ENCODE measurements at places on chromosomes 4 and X. TPM values are rescaled to one million over a fixed set of nuclear protein-coding genes. Genes with fewer than 3 reads are reported as not detected.
A peak's percentile ranks its signal among the peaks of the same experiment; 100 is the strongest.

DNA sequence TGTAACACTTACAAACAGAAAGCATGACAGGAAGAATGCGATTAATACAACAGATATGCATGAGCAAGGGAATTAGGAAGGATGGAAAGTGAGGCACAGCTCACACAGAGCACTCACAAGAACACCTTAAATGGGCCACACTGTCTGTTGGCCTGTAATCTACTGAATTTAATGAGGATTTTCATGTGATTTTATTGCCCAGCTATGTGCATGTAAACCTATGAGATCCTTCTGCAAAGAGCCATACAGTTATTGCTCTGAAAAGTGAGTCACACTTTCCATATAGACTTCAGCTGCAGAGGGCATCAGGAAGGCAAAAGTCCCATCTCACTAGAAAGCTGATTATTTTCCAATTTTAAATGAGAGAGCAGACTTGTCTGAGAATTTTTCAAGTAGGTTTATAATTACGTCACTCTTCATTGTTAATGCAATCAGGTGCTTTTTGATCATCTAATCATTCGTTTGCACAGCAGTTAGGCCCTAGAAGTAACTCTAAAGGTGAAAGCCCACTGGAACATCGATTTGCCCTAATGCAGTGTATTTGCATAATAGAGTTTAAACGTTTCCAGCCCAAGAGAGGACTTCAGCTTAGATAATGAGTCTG lies 832.7 kb upstream of the INTU start:
- no peaks in the 10 kb centered on the region for H3K36me3 ChIP-seq
- no peak overlapping the region for H3K27ac ChIP-seq
- H3K27me3 ChIP-seq: no peaks in the 10 kb centered on the region

DNA sequence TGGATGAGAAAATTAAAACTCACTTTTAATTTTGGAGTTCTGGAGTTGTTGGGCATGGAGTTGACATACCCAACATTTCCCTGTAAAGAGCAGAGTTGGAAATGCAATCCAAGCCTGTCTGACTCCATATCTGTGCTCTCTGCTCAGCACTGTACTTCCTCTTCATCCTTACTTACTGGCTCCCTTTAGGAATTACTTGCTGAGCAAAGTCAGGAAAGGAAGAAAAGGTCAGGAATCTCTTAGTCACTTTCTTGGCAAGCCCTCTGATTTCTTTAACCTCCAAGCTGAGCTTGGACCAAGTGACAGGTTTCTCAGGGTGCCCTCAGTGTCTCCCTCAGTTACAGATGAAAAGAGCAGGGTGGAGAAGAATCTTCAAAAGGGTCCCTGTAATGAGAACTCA lies 501.5 kb downstream of the ZIC3 start:
- no peaks in the 10 kb centered on the region for H3K27me3 ChIP-seq
- H3K27ac ChIP-seq: no peak overlapping the region
- no peak for DNase-seq

- H3K27me3 ChIP-seq: no peaks in the 10 kb centered on the region
- no peaks in the 10 kb centered on the region for H3K36me3 ChIP-seq
- DNase-seq: peak; percentile 43
Measured at GRCh38 chr4:36285784-36286480, 4.5 kb downstream of the DTHD1 start.

DNA sequence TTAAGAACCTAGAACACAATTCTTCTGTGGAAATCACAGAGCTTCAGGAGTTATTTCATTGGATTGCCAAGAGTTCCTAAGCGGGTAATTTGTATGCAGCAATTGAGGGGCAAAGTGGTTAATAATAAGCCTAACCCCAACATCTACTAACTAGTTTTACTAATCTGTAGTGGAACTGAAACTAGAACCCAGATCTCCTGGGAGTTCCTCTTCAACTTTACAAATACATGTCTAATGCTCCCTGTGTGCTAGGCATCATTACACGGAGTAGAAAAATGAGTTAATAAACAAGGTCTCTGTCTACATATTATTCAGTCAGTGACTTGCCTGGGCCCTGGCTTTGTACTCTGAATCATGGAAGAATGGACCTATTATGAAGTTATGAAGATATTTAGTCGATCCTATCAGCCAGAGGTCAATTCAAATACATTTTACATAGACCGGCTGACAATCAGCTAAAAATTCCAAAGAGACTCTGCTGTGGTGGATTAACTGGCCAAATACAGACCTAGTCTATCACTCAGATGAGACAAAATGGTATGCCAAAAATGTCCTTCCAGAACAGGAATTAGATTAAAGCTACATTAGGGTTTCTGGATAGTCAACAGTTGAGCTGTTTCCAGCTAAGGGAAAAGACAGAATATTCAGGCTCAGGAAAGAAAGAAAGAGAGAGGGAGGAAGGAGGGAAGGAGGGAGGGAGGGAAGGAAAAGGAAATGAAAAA lies 326.0 kb downstream of the FBXW7 start:
- H3K4me3 ChIP-seq: no peak overlapping the region
- no peak overlapping the region for H3K27ac ChIP-seq
- no peaks in the 10 kb centered on the region for H3K4me1 ChIP-seq
- H3K27me3 ChIP-seq: no peaks in the 10 kb centered on the region

DNA sequence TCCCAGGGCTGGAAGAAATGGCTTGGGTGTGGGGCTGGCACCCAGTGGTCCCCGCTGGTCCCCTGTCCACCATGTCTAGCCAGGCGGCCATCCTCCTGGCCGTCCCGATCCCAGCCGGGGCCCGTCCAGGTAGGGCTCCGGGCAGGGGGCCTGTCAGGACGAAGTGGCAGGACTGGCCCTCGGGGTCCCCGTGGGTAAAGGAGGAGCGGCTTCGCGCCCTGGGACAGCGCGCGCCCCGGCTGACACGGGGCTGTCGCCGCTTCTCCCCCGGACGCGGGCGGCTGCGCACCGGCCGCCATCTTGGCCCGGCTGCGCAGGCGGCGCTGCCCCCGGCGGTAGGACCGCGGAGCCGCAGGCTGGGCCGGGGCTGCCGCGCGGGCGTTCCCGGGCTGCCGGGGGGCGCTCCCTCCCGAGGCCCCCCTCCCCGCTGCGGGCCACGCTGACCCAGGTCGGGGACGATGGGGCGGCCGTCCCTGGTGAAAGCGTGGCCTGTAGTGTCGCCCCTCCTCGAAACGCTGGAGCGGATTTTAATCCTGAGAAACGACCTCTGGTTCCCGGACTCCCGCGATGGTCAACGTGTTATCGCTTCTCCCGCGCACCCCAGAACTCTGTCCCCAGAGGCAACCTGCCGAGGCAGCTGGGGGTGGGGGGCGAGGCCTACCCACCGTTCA lies 60.4 kb upstream of the BCOR start:
- peak; percentile 63 for DNase-seq
- no peak overlapping the region for H3K27ac ChIP-seq
- H3K4me3 ChIP-seq: peak overlapping the region; percentile 54
- H3K36me3 ChIP-seq: no peaks in the 10 kb centered on the region

DNA sequence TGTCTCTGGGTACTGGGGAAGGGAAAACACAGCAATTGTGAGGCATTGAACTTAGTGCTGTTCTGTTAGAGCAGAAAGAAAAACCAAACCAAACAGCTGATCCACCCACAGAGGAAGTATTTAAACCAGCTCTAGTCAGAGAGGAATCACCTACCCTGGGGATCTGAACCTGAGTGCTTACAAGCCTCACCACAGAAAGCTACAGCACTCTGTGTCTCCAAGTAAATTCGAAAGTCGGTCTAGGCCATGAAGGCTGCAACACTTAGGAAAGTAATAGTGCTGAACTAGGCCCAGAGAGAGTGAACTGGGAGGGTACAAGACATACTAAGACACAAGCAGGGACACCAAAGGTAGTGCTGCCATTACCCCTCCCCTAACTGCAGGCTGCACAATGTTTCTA lies 142.2 kb upstream of the CXorf51A start:
- no peaks in the 10 kb centered on the region for H3K36me3 ChIP-seq
- no peak overlapping the region for H3K27ac ChIP-seq
- H3K4me3 ChIP-seq: no peak overlapping the region
- DNase-seq: no peak

The ZNF630 gene
- polyA plus RNA-seq: 2.7 TPM

DNA sequence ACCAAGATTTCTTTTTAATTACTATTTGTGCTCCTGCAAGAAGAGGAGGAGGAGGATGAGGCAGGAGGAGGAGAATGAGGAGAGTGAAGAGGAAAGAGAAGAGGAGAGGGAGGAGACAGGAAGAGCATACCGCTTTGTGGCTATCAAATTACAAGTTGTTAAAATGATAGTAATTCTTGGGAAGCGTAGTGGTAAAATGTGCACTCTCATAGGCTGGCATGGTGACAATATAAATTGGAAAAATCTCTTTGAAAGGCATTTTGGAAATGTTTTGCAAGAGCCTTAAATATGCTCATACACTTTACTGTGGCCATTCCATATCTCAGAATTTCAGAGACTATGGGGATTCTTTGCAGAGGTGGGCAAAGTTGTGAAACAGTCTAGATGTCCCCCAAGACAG lies 53.2 kb downstream of the MXRA5 start:
- H3K4me3 ChIP-seq: no peak overlapping the region

The PIR gene
- not detected for polyA plus RNA-seq

The CC2D2A gene
- 0.07 TPM for polyA plus RNA-seq

The VBP1 gene
- polyA plus RNA-seq: 9.6 TPM

- no peaks in the 10 kb centered on the region for H3K27me3 ChIP-seq
- no peak overlapping the region for H3K4me3 ChIP-seq
- H3K4me1 ChIP-seq: peaks cover 3% of the 10 kb centered on the region
Measured at GRCh38 chrX:9789555-9789954, 3.3 kb downstream of the SHROOM2 start.

- H3K27me3 ChIP-seq: no peaks in the 10 kb centered on the region
- H3K4me1 ChIP-seq: no peaks in the 10 kb centered on the region
- DNase-seq: no peak
Measured at GRCh38 chr4:957581-958313, 15.6 kb downstream of the DGKQ start.

The RAB39B gene
- 2.0 TPM for polyA plus RNA-seq

DNA sequence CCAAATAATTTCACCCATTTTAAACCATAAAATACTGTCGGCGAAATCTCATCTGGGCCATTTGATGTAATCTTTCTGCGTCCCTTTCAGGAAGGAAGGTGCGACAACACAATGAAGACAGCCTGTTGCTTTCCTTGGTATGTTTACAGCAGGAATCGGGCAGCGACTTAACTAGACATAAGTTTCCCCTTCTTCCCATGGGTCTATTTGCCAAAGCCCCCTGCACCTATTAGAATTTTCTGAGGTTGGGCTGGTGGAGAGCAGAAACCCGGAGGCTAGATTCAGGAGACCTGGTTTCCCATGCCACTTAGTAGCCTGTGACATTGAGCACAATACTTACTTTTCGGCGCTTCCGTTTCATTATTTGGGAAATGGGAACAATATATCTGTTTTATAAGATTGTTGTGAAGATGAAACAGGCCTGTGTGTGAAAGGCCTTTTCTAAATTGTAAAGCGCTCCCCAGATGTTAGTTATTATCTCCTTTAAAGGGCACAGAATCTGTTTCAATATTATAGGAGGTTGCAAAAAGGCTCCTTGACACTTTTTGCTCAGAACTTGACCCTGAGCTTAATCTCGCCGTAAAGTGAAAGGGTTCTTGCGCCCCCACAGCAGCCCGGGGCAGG lies 552 bp upstream of the AFF1 start:
- no peaks in the 10 kb centered on the region for H3K27me3 ChIP-seq
- H3K4me3 ChIP-seq: peak overlapping the region; percentile 64
- peak overlapping the region; percentile 68 for H3K27ac ChIP-seq
- DNase-seq: no peak
- H3K4me1 ChIP-seq: peaks cover 44% of the 10 kb centered on the region
- H3K36me3 ChIP-seq: no peaks in the 10 kb centered on the region

DNA sequence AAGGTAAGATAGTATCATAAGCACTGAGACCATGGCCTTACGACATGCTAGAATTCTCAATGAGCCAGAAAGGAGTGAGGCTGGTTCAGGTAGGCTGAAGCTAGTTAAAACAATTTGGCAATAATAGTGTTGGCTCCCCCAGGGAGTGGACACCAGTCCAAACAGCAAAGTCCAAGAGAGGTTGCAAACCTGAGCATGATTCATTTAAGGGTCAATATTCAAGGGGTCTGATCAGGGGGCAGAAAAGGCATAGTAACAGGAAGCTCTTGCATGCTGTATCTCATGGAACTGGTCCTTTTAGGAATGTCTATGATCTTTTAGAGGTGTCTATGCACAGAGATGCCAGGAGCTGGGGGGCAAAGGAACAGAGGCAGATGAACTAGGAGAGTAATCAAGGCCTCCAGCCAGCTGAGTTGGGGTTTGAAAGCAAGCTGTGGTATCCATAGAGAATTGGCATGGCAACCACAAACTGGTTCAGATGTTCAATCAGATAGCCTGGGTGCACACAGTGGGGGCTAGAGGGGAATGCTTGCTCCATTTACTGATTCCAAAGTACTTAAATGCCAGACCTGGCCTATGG lies 5.1 kb downstream of the GJB1 start:
- H3K4me1 ChIP-seq: no peaks in the 10 kb centered on the region
- no peak for DNase-seq
- no peaks in the 10 kb centered on the region for H3K36me3 ChIP-seq

- no peaks in the 10 kb centered on the region for H3K4me1 ChIP-seq
- H3K27ac ChIP-seq: no peak overlapping the region
- no peaks in the 10 kb centered on the region for H3K36me3 ChIP-seq
- no peak for DNase-seq
- peaks cover 68% of the 10 kb centered on the region for H3K27me3 ChIP-seq
Measured at GRCh38 chr4:158788516-158788915, 19.7 kb downstream of the FNIP2 start.

The TBC1D8B gene
- 0.50 TPM for polyA plus RNA-seq

- H3K36me3 ChIP-seq: no peaks in the 10 kb centered on the region
- peaks cover 9% of the 10 kb centered on the region for H3K4me1 ChIP-seq
- H3K27me3 ChIP-seq: no peaks in the 10 kb centered on the region
- no peak overlapping the region for H3K4me3 ChIP-seq
- H3K27ac ChIP-seq: no peak overlapping the region
- DNase-seq: no peak
Measured at GRCh38 chrX:47501226-47502074, 18.4 kb upstream of the ZNF41 start.

- no peaks in the 10 kb centered on the region for H3K4me1 ChIP-seq
- no peak overlapping the region for H3K4me3 ChIP-seq
- no peak for DNase-seq
- no peak overlapping the region for H3K27ac ChIP-seq
- no peaks in the 10 kb centered on the region for H3K36me3 ChIP-seq
Measured at GRCh38 chrX:105821471-105822121, 743 bp upstream of the NRK start.

DNA sequence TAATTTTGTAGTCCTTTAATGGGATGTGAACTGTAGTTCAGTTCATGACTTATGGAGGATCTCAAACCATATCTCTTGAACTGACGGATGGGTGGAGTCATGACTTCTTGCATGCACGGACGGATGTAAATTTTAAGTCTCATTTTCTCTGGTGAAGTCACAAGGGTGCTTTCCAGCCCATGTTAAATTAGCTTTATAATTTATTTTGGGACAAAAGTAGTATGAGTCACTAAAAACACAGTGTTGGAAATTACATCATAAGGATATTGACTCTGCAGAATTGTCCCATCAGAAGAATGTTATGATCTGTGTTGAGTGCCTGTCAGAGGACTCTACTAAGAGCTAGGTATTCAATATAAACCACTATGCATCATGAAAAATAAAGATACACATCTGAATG lies 6.8 kb upstream of the PAGE5 start:
- H3K36me3 ChIP-seq: no peaks in the 10 kb centered on the region
- H3K27ac ChIP-seq: no peak overlapping the region
- H3K27me3 ChIP-seq: no peaks in the 10 kb centered on the region
- no peak overlapping the region for H3K4me3 ChIP-seq

The SLC6A14 gene
- polyA plus RNA-seq: not detected

Data from B cell (primary cell).